ENCODE measurements at places on chromosomes 2 and 18.
A peak's percentile ranks its signal among the peaks of the same experiment; 100 is the strongest.

DNA sequence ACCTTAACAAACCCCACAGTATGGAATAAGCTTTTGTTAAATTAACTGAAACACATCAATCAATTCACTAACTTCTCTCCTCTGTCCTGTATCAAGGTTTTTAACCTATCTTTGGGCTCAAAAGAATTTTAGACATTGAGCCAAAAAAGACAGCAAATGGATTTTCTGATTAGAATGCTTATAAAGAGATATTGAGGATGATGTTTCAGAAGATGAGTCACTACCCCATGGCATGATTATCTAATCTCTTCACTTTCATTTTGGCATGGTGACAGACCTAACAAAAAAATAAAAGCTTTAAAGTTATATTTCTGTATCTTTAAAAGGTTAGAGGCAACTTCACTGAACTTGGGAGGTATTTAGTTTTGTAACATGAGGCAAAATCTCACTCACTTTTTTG is 55.5 kb downstream of the SGPP2 start:
- peak; percentile 62 for DNase-seq

DNA sequence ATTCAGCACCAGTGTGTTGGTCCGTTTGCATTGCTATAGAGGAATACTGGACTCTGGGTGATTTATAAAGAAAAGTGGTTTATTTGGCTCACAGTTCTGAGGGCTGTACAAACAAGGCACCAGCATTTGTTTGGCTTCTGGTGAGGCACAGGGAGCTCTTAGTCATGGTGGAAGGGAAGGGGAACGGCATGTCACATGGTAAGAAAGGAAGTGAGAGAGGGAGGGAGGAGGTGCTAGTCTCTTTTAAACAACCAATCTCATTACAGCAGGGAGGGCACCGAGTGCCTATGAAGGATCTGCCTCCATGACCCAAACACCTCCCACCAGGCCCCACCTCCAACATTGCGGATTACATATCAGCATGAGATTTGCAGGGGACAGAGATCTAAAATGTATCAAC is 143.9 kb upstream of the DLX2 start:
- no peak for DNase-seq

GRCh38 chr2:240647503-240648154 is 22.3 kb downstream of the GPR35 start:
- DNase-seq: no peak

DNA sequence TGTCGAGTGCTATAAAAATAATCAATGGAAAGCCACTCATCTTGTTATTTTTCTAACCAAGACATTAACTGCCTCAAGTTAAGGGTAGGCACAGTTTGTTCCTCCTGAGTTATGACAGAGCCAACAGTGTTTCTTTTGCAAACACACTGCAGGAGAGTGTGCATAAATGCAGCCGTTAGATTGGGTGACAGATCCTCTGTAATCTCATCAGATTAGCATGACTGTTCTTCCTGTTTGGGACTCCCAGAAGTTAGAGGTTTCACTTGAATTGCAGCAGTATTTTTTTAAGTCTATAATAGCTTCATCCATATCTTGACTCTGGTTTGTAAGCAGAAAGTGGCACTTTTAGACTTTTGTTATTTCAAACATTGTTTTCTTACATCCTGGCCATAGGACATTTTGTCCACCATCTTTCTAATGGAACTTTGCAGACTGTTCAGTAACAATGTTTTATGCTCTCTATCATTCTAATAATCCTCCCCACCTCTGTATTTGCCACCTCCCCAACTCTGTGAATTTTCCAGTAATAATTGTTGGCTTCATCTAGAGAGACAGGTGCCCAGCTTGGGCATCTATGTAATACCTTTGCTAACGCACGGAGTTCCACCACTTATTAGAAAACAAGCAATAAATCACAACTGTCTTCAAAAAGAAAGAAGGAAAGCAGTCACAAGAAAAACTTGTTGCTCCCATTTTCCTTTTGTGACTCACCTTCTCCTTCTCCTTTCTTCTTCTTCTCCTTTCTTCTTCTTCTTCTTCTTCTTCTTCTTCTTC is 560.0 kb downstream of the ADCYAP1 start:
- DNase-seq: no peak

DNA sequence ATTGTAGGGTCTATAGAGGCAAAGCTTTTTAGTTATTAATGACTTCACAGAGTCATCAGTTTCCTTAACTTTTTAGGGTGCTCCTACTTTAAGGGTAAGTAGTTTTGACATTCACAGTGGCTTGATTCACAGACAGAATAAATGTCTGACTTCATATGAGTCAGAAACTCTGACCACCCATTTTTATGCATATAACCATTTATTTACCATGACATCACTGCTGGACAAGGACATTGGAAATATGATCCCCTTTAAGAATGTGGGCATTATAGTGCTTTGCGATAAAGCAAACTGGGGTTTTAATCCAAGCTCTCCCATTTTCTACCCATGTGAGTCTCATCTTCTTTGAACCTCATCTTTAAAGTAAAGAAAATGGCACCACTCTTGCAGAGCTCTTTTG is 162.0 kb upstream of the MC4R start:
- no peak for DNase-seq

GRCh38 chr2:221034973-221035372 is 537.1 kb downstream of the EPHA4 start:
- DNase-seq: no peak

GRCh38 chr2:191243154-191243553 is 2.0 kb upstream of the MYO1B start:
- DNase-seq: no peak

- no peak for DNase-seq
These were observed 304.0 kb downstream of the LPIN1 start for GRCh38 chr2:12050396-12050795.

All from NCI-H226 (cell line).